ENCODE measurements at places on chromosomes 1 and 21.

GRCh38 chr1:74162333-74162732 lies 35.6 kb downstream of the LRRIQ3 start:
- DNase-seq: no peak

- no peak for DNase-seq
Observed at GRCh38 chr1:30196457-30196856, 526.9 kb downstream of the MATN1 start.

DNA sequence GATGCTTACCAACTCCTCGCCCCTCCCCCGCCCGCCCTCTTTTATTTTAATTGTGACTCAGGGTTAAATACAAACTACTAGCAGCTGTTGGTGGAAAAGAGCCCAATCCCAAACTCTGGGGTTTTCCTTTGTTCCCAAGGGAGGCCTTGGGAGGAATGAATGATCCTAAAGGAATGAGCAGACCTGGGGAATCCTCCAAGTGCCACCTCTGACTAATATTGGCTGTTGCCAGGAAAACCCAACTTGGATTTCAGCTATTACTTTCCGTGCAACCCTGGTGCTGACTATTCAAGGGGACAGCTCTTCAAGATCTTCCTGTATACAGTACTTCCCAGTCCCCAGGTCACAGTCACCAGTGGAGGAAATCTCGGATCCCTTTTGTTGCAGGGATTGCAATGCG lies 1.3 kb upstream of the S100A10 start:
- no peak for DNase-seq

- DNase-seq: no peak
Observed at GRCh38 chr1:39899611-39900538, 1.8 kb downstream of the MYCL start.

GRCh38 chr1:209618756-209619420 lies 33.3 kb downstream of the LAMB3 start:
- no peak for DNase-seq
